ENCODE measurements at places on chromosomes 4 and X. TPM values are rescaled to one million over a fixed set of nuclear protein-coding genes. Genes with fewer than 3 reads are reported as not detected.
A peak's percentile ranks its signal among the peaks of the same experiment; 100 is the strongest.

DNA sequence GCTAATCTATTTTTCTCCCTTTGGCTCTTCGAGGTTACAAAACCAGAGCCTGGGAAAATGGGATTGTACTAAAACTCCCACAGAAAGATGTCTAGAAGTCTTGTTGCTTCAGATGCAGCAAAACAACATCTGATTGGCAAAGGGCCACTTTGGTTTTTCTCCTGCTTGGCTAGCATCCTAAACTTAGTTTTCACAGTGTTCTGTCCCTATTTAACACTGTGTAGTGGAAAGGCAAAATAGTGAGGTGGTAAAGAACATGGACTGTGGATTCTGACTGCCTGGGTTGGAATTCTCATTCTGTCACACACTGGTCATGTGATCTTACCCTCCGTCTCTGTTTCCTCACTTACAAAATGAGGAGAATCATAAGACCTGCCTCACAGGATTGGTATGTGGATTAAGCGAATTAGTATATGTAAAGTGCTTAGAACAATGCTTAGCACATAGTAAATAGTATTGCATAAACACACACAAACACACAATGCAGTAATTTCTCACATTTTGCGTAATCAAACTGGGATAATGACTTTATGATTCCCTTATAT lies 23.5 kb downstream of the TIGD2 start:
- DNase-seq, result peak; percentile 37

GRCh38 chrX:123181233-123181914 lies 2.7 kb upstream of the GRIA3 start:
- DNase-seq, result no peak

GRCh38 chr4:178633263-178633662 lies 1191.0 kb upstream of the AGA start:
- no peak for DNase-seq

DNA sequence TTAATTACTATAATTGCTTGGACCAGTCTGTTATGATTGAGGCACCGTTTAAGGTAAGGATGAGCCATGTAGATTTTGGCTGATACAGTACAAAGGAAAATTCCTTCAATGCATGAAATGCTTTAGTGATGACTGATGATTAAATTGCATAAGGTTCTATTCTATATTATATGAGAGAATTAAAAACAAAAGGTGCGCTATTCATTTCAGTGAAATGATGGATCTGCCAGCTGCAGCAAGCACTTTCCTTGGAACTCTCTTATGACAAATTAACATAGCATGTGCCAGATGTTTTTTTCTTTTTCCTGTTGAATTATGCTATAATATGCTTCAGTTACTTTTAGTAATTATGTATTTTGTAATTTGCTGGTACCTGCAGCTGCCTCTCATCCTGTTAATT lies 98.5 kb downstream of the JADE1 start:
- no peak for DNase-seq

DNA sequence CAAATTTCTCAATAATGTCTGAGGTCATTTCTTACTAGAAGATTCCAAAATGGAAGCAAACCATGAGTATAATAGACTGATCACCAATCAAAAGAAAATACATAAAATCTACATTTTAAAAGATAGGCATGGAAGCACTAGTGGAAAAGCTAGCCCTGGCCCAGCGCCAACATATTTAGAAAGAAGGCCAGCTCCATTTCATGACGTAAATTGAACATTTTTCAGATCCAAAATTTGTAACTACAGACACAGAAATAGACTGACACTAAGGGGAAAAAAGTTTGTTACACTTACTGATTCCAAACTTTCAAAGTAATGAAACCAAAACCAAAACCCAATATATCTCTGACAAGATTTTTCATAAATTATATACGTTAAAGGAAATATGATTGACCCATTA lies 117.7 kb downstream of the ADAMTS3 start:
- peak; percentile 26 for DNase-seq

DNA sequence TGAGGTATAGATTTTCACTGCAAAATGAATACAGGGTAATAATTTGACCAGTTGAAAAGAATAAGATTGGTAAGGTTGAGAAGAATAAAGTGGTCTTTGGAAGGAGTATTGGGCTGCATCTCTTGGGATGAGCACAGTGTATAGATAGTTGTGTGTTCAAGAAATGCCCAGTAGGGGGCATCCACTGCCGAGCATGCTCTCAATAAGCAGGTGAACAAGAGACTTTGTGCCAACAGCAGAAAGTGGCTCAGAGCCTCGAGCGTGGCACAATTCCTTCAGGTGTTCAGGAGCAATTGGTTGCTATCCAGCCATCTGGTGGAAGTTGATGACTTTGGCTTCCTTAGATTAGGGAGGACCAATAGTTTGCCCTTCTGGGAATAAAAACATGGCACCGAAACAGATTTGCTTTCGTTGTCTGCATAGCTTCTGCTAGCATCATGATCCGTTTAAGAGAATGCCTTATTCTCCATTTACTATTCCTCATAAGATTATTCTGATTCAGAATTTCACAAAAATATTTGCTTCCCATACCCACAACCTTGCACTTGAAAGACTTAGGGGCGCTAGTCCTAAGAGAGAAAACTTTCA lies 258.1 kb upstream of the NEIL3 start:
- peak; percentile 19 for DNase-seq

DNA sequence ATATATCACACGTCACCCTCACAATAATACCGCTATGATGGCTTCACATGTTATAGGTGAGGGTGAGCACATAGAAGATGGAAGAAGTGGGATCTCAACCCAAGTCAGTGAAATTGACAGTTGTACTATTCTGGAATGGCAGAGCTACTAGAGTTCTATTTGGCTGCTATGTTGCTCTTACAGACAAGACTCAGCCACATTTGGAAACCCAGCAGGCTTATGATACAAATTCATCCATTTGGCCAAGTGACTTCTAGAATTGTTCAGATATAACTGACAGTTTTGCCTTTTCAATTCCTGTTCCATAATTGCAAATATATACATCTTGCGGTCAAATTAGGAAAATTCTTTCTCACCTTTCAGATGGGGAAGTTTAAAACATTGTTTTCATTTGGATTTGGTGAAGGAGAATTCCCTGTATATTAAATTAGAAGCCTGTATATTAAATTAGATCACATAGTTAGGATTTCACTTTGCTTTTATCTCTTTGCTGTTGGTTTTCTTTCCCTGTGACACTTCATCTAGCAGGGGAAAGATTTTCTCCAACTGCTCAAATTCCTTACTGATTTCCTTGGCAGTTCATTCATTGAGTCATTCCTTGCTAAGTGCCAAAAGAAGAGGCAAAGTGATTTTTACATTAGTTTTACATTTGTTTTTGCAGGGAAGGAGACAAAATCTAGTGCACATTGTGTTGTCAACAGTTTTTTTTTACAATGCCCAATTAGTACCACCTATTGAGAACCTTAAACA lies 120.6 kb upstream of the TBC1D9 start:
- DNase-seq, result peak; percentile 58

DNA sequence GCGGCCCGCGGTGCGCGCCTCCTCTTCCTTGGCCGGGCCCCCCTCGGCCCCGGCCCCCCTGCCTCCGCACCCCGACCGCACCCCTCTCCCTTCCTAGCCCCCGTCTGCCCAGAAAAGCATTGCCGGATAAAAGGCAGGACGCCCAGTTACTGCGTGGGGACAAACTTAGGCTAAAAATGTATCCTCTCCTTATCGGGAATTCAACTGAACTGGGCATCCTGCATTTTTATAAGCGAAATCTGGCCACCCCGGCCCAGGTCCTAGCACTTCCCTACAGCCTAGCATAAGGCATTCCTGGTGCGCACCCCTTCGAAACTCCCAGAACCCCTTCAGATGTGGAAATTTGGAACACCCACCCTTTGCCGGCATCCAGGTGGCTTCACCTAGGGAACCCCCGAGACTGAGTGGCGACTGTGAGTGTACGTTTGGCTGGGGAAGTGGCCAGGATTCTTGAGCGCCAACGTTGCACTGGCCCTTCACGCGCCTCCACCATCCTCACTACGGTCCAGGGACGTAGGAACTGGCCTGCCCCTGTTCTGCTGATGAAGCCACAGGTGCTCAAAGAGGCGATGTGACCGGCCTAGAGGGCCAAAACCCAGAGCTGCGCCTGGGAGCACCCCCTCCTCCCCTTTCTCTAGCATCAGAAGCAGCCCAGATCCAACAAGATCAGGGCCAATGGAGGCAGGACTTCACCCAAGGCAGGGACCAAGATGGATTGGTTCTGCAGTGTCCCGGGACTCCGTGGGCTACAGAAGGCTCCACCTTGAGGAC lies 5.7 kb upstream of the RNF4 start:
- no peak for DNase-seq

DNA sequence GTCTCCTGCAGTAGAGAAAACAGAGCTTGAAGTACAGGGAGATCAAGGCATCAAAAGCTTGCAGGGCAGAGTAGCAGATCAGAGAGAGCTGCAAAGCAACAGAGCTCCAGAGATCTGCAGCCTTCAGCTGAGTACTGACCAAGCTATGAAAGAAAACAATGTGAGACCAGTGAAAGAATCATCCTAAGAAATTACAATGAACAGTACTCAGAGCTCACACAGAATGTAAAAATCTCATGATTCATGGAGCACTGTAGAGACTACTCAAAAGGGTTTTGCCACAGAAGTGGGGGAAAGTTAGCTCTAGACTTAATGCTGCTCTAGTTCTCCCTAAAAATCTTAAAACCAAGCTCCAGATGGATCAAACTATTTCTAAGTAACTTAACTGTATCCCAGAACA lies 80.0 kb upstream of the MAB21L2 start:
- no peak for DNase-seq

DNA sequence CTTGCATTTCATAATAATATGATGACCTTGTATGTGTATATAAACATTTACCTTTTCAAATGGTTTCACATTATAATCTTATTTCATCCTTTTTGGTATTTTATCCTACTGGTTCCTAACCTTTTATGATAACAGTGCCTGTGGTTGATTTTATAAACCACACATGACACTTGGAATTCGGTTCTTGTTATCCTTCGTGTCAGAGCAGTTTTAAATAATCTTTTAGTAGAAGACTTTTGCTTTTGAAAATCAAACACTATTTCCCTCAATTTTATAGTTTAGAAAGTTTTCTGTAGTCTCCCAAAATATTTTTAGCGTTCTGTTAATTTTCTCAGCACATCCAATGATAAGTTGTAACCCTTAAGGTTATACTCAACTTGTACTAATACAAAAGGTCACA lies 676.8 kb downstream of the RAPGEF2 start:
- DNase-seq, result no peak

- no peak for DNase-seq
Observed at GRCh38 chr4:38144031-38144430, 183.8 kb downstream of the PTTG2 start.

DNA sequence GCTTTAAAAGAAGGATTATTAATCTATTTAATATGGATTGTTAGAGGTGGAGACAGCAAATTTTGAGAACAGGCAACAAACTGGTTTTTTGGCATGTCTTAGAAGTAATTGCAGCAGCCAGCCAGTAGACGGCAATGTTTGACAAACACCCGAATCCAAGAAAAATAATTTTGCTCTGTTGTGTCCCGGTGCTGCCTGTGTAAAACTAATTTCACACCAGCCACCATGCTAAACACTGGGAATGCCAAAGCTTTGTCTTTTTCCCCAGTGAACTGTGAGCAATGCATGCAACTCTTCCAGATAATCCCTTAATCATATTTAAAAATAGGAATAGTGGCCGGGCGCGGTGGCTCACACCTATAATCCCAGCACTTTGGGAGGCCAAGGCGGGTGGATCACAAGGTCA lies 25.9 kb downstream of the SMIM31 start:
- DNase-seq, result peak; percentile 37

- no peak for DNase-seq
Observed at GRCh38 chr4:153651116-153651515, 33.0 kb upstream of the TLR2 start.

Gene ASB5
- not detected for total RNA-seq

Measured in stomach (tissue), 19 donors.